ENCODE measurements at places on chromosomes 16 and 17.

DNA sequence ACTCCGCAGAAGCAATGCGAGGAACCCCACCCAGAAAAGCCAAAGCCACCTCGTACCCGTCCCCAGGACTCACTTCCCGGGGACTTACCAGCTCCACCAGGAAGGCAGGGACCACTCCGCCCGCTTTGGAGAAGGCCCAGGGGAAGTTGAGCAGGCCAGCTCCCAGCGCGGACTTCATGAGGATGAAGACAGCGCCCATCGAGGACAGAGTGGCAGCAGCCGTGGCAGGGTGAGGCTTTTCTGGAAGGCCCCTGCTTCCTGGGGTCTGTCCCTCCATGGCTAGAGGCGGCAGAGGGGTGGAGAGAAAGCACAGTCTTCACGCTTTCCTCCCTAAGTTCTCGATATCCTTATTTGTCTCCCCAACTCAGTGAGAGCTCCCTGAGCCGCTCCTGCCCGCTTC lies 714 bp downstream of the SLC38A8 start:
- no peak for DNase-seq

GRCh38 chr17:82836823-82837357 lies 2.9 kb downstream of the ZNF750 start:
- DNase-seq = no peak

DNA sequence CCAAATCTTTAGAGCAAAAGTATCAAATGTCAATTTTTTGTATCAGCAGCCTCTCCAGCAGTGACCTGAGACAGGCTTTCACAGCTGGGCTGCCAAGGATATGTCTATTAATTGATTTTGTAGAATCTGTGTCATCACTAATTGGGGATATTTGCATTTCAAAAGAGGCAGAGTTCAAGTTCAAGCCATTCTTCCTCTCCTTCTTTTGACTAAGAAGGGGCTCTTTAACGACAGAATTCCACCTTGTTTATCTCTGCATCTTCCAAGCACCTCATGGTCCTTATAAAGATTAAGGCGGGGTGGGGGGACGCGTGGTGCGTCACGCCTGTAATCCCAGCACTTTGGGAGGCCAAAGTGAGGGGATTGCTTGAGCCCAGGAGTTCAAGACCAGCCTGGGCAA lies 15.2 kb upstream of the BHLHA9 start:
- DNase-seq = no peak

GRCh38 chr16:73062743-73063733 lies 15.1 kb upstream of the ZFHX3 start:
- no peak for DNase-seq

GRCh38 chr17:79952901-79953300 lies 82.8 kb downstream of the TBC1D16 start:
- no peak for DNase-seq

DNA sequence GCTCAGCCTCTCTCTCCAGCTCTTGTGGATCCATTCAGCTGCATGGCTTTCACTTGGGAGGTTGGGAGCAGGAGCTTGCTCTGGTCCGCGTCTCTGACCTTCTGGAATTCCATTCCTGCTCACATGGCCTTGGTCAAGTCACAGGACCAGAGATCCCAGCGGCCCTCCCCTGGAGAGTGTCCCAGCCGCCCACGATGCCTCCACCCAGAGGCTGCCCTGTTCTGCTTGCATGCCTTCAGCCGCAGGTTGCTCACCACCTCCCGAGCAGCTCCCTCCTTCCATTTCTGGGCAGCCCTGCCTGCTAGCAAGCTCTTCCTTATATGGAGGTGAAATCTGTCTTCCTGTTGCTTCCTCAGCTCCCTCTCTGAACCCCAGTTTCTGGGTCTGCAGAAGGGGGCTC lies 32.6 kb downstream of the RAI1 start:
- DNase-seq = no peak

- no peak for DNase-seq
Measured at GRCh38 chr17:58669853-58670252, 22.0 kb downstream of the TEX14 start.

DNA sequence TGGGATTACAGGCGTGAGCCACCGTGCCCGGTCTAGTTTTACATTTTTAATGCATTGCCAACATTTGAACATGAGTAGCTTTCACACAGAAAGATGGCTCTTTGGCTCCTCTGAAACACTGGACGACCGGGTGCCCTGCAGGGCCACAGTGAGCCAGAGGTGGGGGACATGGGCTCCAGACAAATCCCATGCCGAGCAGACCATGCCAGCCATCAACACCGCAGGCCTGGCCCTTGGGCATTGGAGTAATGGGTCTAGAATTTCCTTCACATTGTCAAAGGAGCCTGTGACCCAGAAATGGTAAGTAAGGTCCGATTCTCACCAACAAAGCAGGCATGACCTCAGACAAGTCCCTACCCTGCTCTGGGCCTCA lies 21.4 kb upstream of the MPRIP start:
- DNase-seq = no peak

Data from hindlimb muscle (tissue), 1 donor.